NCI-H524 (cell line): ENCODE measurements at places on chromosomes 7 and 10.

DNA sequence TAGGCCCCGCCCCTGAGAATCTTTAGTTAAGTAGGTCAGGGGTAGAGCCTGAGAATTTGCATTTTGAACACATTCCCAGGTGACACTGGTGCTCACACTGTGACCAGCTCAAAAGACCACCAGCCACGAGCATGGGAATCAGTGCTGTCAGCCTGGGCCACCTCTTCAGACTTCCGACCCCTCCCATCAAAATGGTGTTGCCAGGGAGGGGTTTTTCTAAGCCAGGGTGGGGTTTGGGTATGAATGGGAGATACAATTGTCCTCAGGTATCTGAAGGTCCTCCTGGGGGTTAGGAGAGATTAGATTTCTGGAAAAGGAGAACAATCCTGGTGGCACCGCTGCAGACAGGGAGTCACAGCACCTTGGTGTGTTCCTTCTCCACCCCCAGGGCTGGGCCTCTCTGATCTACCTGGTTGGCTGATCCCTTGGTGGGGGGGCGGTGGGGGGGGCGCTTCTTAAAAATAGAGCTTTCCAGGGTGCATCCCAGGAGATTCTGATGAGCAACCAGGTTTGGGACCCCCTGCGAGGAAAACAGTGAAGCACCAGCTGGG, 111.5 kb upstream of the ANLN start:
- no peak for DNase-seq

GRCh38 chr10:110395350-110396283, 90.9 kb upstream of the SMNDC1 start:
- no peak for DNase-seq

GRCh38 chr10:19628767-19629560, 187.3 kb upstream of the PLXDC2 start:
- no peak for DNase-seq

DNA sequence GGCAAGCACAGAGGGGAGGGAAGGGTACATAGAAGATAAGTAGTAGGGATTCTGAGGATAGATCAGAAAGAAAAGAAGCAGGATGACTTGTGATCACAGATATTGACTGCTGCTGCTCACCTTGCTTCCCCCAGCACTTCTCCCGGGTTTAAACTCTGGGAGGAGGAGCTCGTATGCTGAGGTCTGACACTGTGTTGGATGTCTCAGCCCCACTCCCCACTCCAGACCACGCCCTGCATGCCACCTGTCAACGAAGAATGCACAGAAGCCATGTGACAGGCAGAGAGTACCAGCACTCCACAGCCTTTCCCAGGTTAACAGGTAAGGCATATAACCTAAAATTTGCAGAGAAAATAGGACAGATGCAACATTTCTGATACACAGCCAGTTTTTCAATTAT, 388.9 kb downstream of the TNS3 start:
- no peak for DNase-seq

GRCh38 chr10:74380795-74381194, 229.8 kb downstream of the ADK start:
- no peak for DNase-seq

GRCh38 chr7:2248984-2249694, 7.1 kb downstream of the NUDT1 start:
- no peak for DNase-seq

- no peak for DNase-seq
Measured at GRCh38 chr7:26688936-26689506, 175.4 kb downstream of the SKAP2 start.

DNA sequence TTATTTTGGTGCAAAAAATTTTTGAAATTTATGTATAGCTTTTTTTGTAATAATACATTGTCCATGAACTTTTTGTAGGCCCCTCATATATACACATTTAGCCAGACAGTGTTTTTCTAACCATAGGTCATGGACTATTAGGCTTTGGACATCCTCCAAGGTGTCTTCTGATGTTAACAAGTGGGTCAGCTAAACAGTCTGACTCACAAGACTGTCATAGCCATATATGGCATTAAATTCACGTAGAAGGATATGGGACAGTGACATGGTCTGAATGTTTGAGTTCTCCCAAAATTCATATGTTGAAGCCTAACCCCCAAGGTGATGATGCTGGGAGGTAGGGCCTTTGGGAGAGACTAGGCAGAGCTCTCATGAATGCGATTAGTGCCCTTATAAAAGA, 14.0 kb upstream of the NUB1 start:
- no peak for DNase-seq

DNA sequence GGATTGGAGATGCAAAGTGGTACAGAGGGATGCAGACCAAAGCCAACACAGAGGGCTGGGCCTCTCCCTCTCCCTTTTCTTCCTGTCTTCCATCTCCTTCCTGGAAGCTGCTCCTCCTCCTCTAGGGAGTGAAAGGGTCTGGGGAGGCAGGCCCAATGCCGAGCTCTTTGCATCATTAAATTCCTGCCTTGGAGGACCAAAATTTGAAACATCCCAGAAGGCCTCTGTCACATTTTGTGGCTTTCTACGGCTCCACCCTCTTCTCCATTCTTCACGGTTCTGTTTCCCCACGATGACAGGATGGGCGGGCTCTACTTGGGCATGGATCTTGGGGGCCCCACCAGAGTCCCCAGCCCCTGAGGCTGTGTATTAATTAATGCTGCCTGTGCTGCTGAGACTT, 76.4 kb downstream of the NEURL1 start:
- DNase-seq, result no peak

GRCh38 chr10:132422903-132423825, 26.2 kb downstream of the PWWP2B start:
- DNase-seq, result peak; percentile 75

GRCh38 chr7:70569335-70569819, 562.6 kb upstream of the GALNT17 start:
- DNase-seq, result peak; percentile 96

DNA sequence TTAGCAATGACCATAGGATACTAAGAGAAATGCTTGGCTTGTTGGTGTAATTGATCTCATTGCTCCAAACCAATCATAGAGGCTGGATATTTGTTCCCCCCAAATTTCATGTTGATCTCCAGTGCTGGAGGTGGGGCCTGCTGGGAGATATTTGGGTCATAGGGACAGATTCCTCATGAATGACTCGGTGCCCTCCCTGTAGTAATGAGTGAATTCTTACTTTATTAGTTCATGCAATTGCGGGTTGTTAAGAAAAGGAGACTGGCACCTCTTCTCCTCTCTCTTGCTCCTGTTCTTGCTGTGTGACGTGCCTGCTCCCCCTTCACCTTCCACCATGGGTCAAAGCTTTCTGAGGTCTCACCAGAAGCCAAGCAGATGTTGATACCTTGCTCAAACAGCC, 630.1 kb downstream of the CALN1 start:
- no peak for DNase-seq

DNA sequence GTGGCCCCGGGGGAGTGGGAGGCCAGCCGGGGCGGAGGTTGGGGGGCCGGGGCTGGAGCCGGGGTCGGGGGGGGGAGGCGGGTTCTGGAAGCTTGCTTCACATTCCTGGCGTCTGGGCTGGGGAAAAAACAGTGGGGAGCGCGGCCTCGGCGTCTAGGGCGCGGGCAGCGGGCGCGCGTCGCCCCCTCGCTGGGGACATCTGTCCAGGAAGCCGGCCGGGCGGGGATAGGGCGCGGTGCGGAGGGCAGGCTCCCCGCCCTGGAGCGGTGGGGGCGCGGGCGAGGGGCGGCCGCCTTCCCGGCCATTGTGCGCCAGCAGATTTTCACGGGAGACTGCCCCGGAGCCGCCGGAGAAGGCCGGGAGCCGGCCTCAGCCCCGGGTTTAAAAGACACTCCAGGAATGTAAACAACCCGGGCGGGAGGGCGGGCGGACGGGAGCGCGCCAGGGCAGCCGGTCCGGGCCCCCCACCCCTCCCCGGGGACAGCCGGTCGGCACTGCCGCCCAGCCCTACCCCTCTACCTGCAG, 1.4 kb downstream of the ZMIZ1 start:
- no peak for DNase-seq

DNA sequence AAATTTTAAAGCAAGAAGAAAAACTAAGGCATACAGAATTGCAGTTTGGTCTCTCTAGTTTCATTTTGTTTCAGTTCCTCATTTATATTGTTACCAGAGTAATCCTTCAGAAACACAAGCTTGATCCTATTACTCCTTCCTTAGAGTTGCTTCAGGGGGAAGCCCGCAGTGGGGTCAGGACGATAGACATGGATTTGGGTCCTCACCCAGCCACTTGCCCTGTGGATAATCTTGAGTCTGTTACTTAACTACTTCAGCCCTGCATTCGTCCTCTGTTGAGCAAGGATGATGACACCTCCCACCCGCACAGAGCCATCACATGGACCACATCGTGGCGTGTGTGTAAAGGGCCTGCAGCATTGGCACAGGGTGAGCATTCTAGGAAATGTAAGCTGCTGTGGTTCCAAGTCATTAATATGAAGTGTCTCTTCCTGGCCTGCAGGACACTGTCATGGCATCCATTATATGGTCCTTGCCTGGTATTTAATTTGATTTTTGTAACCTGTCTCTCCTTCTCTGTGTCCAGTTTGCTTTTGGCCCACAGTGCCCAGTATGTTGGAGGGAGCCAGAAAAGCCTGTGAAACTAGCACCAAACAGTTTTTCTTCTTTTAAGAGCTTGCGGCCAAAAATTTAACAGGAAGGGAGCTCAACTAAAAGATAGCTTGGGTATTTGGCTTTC, 111.2 kb downstream of the EEPD1 start:
- no peak for DNase-seq

GRCh38 chr7:20562461-20562860, 53.0 kb upstream of the ABCB5 start:
- DNase-seq, result no peak

- DNase-seq, result peak; percentile 6
Measured at GRCh38 chr7:114422507-114423501, 8.2 kb downstream of the FOXP2 start.

- peak; percentile 77 for DNase-seq
Measured at GRCh38 chr7:46352004-46352954, 431.2 kb upstream of the IGFBP3 start.

DNA sequence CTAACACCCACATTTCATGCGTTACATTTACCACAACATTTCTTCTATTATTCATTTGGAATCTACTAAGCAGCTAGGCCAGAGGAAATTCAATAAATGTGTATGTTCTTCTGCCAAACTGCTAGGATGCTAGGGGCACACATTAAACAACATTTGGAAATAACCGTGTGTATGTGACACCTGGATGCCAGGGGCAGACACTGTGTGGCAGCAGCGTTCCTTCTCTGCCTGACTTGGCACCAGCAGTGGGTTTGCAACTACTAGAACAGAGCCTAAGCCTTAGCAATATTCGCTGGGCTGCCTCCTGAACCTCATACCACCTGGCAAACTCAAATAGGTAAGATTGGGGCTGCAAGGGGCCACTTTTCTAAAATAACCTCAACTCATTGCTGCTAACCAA, 182.1 kb downstream of the CHCHD3 start:
- no peak for DNase-seq

DNA sequence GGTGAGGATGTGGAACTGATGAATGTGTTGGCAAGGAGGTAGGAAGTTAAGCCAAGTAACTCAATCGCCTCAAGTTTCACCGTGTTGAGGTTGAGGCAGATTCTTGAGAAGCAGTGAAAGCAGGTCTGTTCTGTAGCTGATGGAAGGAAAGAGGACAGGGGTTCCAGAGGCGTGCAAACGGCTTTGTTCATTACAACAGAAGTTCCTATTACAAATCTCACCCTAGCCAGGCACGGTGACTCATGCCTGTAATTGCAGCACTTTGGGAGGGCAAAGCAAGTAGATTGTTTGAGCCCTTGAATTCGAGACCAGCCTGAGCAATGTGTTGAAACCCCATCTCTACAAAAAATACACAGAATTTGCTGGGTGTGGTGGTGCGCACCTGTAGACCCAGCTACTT, 36.9 kb upstream of the PTF1A start:
- no peak for DNase-seq

DNA sequence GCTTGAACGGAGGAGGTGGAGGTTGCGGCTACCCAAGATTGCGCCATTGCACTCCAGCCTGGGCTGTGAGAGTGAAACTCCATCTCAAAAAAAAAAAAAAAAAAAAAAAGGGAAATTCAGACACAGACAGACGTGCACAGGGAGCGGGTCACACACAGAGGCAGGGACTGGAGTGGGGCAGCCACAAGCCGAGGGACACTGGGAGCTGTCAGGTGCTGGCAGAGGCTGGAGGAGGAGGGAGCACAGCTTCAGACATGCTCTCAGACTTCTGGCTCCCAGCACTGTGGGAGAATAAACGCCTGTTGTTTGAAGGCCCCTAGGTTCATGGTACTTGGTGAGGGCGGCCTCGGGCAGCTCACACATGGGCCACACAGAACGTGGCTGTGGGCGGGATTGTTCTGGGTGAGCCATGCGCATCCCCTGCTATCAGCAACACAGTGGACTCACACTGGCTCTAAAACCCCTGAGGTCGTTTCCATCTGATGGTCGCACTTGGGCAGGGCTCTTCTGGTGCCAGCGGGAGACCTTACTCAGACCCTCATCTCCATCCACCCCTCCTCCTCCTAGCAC, 375.9 kb downstream of the DNAJB6 start:
- no peak for DNase-seq

- DNase-seq, result no peak
Measured at GRCh38 chr10:121522831-121523230, 75.4 kb downstream of the FGFR2 start.

DNA sequence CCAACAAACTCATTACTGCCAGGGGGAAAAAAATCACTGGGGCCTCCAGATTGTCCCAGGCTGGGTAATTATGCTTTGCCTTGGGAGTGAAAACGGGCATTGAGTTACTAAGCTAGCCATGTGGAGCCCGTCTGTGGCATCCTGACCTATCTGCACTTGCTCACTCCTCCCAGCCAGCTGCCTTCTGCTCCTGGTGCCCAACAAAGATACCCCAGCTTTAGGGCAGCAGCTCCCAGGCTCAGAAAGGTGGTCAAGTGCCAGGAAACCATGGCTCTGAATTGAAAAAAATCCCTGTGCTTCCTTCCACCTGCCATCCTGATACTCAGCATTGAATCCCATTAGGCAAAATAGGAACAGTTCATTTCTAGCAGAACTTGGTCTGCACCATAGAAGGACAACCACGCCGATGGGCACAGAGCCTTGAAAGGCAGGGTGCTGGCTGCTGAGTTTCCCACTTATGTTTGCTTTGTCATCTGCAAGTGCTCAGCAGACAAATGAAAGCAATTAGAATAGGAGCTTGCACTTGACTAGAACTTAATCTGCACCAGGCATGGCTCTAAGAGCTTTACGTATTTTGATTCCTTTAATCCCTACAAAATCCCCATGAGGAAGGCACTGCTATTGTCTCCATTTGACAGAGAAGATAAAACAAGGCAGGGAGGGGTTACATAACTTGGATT, 42.8 kb downstream of the HSPA12A start:
- DNase-seq, result peak; percentile 52

- DNase-seq, result no peak
Measured at GRCh38 chr7:157391036-157391710, 54.4 kb downstream of the DNAJB6 start.
